ENCODE measurements at places on chromosomes 4 and X.

GRCh38 chr4:174633399-174633798 lies 111.1 kb upstream of the HPGD start:
- DNase-seq, result no peak

GRCh38 chr4:69828828-69829227 lies 31.1 kb downstream of the SULT1E1 start:
- DNase-seq, result no peak

- DNase-seq, result no peak
Measured at GRCh38 chrX:134002921-134003615, 17.7 kb upstream of the GPC3 start.

DNA sequence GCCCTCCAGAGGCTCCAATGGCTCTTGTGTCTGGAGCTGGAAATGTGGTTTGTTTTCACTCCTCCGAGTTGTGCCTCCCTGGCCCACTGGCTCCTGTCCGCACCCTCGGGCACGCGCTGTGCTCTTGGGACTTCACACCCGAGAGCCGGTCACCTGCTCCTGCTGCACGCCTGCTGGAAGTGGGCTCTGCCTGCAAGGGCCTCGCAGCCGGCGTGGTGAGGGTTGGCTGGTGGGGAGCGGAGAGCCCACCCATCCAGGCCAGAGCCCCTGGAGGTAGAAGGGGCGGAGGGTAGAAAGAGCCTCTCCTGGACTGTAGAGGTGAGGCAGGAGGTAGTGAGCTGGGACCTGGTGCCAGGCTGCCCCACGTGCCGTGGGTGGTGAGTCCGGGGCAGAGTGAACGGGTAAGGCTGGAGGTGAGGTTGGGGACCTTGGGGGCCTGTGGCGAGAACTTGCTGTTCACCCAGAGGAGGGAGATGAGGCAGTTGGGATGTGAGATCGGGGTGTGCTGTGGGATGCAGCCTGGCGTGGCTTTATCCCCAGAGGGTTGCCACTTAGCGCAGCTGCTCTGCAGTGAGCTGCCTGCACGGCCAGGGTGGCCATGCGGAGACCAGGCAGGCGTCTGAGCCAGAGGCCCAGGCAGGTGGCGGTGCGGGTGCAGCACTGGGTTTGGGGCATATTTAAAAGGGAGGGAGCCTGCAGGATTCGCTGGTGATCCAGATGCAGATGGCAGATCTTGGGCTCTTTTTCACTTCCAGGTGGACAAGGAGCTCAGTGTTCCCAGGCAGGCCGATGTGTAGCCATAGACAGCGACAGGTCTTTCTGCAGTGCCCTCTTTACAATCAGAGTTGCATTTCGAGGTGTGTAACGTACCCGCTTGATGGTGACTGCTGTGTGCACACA lies 48.8 kb downstream of the PCGF3 start:
- DNase-seq, result no peak

DNA sequence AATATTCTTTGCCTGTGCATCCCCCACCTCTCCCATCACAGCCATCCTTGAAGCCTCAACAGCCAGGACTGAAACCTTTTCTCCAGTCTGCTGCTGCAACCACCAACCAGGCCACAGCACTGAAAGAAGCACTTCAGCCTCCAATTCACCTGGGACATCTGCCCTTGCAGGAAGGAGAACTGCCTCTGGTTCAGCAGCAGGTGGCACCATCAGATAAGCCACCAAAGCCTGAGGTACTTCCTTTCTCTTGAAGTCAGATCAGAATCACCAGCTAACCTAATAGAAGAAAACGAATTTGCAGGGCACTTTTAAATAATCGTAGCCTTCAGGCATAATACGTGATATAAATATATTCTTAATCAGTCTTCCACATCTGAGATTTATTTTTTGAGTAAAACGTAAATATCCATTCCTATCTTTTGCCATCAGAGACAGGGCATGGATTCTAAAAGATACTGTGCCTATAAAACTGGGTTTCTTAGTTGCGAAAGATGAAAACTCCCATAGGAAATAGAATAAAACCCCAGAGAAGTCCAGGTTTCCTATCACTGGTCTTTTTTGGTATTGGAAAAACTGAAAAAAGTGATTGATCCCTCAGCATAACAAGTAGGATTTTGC lies 9.5 kb downstream of the AMBN start:
- peak; percentile 39 for DNase-seq

DNA sequence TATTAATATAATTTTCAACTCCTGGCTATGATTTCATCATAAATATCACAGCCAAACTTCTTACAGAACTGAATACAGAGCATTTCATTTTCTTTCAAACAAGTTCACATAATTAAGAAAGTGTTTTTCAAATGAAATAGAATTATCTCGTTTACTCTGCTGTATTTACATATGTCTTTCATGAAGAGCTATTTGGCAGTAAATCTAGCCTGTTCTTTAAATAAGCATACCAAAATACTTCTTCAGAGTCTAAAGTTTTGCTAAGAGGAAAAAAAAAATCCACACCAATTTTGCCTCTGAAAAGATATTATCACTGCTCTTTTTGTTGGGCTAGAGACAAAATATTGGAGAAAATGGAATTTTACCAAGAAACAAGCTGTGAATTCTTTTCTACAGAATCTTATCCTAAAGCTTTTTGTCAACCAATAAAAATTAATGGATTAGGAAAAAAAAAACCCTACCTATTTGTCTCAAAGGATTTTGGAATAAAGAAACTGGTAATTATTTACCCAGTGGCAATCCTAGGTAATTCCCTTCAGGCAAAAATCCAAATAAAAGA lies 287.9 kb upstream of the NR3C2 start:
- DNase-seq, result no peak

DNA sequence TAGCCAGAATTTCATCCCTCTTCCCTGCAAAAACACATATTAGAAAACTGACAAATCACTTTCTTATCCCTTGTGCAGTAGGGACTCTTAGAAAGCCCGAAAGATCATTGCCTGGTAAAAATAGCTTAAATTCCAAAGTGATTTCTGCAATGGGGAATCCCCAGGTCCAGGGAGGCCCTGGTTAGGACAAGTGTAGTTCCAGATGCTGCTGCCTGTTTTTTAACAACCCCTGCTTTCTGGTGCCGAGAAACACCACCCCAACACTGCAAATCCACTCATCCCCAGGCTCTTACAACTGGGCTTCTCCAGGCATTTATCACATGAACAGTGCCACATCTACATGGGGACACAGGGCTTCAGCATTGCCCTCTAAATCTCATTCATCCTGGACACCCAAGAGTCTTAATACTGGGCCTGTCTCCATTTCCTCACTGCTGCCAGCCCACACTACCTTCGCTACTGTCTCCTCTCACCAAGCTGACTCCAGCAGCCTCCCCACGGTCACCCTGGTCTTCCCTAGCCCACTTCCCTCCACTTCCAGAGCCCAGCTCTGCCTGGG lies 112.2 kb upstream of the PSAPL1 start:
- DNase-seq, result no peak

DNA sequence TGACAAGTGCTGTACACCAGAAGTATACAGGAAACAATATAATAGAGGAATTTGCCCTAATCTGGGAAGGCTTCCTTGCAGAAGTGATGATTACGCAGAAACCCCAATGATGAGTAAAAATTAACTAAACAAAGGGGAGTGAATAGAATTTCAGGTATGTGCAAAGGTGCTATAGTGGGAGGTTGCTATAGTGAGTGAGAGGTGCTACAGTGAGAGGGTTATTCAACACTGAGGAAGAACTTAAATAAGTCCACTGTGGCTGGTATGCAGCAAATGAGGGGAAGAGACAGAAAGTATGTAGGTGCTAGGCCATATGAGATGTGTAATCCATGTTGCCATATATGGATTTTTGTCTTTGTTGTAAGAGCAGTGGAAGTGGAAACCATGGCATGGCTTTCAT lies 69.5 kb downstream of the TRIM2 start:
- no peak for DNase-seq

DNA sequence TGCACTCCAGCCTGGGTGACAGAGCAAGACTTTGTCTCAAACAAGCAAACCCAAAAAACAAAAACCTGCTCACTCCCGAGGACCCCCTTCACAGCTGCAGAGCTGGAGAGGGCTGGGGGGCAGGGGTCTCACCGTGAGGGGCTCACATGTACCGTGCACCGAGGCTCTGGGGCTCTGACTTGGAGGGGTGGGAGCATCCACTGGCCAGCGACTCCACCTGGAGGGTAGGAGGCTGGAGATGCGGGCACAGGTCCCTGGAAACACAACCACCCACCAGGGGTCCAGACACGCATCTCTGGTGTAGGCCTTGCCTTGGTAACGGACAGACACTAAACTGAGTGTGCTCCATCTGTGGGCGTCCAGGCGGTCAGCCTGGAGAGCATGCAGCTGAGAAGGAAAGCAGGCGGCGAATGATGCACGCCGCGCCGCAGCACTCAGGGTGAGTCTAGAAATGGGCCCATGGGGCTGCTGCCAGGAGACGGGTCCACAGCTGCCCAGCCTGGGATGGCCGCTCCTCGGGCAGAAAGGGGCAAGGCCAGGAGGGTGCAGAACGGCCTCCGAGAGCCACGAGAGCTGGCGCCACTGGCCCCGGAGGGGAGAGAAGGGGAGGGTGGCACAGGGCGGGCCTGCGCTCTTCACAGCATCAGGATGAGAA lies 26.1 kb downstream of the PPP2R3B start:
- DNase-seq, result no peak

GRCh38 chr4:79913581-79913980 lies 159.4 kb downstream of the ANTXR2 start:
- DNase-seq, result no peak

- no peak for DNase-seq
Measured at GRCh38 chr4:183905081-183905592, at the start of gene STOX2. STOX2 (plus strand) TSS chr4:183905307; CDS start chr4:183906791, 1,484 bp downstream.

DNA sequence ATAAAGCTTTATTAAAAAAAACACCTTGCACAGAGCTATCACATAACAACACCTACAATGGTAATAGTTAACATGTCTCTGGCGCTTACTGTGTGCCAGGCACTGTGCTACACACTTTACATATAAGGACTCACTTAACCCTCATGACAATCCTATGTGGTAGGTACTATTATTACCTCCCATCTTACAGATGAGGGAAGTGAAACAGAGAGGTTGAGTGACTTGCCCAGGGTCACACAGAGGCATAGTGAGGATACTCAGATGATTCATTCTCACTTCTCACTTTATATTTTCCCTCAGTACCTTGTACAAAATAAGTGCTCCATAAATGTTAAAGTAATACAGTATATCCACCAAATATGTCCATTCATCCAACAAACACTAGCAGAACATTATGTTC lies 43.4 kb upstream of the IQSEC2 start:
- DNase-seq, result no peak

DNA sequence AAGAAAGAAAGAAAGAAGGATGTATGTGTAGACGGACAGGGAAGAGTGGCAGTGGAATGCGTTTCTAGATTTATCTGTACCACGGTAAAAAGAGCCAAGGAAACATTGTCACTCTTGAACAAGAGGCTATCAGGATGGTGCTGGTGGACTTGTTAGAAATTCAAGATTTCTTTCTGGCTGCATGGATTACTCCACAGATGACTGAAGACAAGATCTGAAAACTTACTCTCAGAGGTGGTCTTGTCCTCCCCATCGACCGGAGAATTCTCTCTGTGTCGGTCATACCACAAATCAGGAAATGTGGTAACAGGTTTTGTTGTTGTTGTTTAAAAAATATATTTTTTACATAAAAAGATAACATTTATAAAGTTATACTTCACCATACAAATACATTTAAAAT lies 11.8 kb downstream of the DSPP start:
- no peak for DNase-seq

DNA sequence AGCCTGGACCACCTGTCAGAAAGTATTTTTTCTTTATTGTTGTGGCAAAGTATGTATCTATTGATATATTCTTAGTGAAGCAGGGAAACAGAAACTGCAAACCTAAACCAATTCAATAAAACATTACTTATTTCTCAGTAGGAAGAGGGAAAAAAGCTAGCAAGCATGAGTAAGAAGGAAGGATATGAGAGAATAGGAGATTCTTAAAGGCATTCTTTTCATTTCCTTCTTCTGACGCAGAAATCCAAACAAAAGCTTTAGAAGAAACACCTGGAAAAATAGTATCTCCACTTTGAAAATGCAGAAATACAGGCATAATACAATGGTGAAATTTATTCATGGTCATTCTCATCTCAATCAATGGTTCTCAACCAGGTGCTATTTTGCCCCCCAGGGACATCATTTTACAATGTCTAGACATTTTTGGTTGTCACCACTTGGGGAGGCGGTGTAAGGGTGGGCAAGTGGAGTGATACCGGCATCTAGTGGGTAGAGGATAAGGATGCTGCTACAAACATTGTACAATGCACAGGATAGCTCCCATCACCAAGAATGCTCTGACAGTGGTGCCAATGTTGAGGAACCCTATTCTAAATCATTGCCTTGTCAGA lies 21.7 kb upstream of the ATXN3L start:
- DNase-seq, result no peak

GRCh38 chrX:17535229-17535628 lies 160.2 kb downstream of the NHS start:
- DNase-seq, result no peak

GRCh38 chrX:358651-359143 lies 28.0 kb downstream of the PPP2R3B start:
- no peak for DNase-seq

GRCh38 chr4:81722290-81722851 lies 250.7 kb upstream of the RASGEF1B start:
- no peak for DNase-seq

- no peak for DNase-seq
Measured at GRCh38 chrX:124212622-124213021, 119.8 kb upstream of the TEX13D start.

DNA sequence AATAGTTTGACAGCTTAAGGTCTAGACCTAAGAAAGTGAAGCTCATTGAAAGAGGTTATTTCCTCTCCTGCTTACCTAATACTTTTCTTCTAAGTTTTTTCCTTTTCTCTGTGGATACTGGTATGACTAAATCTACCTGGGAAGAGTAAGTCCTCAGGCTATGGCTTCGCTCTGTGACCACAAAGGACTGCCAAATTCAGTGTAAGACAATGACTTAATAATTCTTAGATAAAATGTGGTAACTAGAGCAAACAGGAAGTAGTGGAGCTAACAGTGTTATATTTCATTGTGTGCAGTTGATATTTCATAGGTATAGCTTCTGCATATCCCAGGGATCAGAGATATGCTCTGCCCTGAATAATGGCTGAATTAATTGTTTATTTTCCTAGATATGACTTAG lies 418.9 kb downstream of the CCSER1 start:
- no peak for DNase-seq

DNA sequence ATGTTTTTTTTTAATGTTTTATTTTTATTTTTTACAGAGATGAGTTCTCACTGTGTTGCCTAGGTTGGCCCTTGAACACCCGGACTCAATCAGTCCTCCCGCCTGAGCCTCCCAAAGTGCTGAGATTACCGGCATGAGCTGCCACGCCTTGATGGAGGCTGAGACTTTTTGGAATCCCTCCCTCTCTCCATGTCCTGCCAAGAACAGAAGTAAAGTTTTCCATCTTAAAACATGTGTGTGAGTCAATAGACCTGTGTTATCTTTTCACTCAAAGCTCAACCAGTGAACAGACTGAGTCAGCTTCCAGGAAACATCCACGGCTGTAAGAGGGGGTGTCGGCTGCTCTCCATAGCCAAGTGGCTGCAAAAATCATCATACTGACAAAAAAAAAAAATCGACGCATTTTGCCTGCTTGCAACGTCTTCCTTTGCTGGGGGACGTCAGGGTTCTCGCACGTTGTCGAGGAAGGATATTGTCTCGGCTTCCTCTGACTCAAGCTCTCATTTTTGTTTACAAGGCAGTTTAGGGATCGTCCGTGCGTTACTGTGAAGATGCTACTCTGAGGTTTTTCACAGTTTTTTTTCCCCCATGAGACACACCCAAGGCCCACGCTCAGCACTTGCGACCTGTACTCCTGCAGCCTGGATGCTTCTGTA lies 10.0 kb upstream of the ASMTL start:
- peak; percentile 61 for DNase-seq

Data from stimulated activated CD8-positive, alpha-beta memory T cell treated with anti-CD3 and anti-CD28 coated beads, Interleukin-4, amount 100 ng/mL, for 1 hour (primary cell).